GM12865 (cell line): ENCODE measurements at places on chromosomes 16 and 17.
A peak's percentile ranks its signal among the peaks of the same experiment; 100 is the strongest.

DNA sequence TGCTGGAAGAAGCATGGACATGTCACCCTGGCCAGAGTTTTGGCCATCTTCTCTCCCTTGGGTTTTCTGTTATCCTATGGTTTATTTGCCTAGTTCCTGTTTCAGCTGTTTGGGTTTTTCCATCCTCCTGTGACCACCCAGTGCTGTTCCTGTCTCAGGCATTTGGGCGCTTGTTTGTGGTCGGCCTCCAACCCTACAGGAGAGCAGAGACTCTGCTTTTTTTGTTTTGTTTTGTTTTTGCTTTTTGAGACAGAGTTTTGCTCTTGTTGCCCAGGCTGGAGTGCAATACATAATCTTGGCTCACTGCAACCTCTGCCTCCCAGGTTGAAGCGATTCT is 3.3 kb upstream of the ZC3H7A start:
- no peak for DNase-seq

GRCh38 chr17:67995570-67996263 is 552 bp downstream of the C17orf58 start:
- DNase-seq: no peak

DNA sequence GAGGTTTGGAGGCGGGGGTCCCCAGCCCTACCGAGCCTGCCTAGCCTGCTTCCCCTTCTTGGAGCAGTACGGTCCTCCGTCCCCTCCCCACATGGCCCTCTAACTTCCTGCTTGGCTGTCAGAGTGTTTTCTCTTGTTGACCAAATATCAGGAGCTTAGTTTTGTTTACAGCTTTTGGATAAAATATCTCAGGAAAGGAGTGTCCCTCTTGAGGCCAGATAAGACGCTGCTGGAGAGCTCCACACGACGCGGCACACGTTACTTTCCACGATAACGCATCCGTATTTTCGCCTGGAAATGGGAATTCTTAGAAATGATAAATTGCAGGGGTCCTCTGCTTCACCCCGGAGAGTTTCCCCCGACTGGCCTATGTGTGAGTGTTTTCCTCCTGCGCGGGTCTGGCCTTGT is 182.9 kb downstream of the MAF start:
- no peak for DNase-seq

- no peak for DNase-seq
Measured at GRCh38 chr16:49312389-49312985, 30.8 kb upstream of the CBLN1 start.

- peak; percentile 41 for DNase-seq
Measured at GRCh38 chr17:17913695-17914332, 58.4 kb downstream of the TOM1L2 start.

DNA sequence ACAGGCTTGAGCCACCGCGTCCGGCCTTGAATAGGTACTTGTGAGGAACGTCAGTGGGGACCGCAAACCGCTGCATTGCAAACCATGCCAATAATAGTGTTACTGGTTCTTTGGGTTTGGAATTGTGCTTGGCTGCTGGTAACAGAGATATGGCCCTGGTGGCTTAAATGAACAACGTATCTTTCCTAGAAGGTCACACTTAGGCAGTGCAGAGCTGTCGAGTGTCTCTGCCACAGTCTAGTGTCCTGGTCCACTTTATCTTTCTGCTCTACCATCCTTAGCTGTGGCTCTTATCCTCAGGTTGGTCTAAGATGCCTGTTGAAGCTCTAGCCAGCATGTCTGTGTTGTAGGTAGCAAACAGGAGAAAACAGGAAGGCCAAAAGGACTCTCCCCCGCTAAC is 262.1 kb downstream of the SNX29 start:
- DNase-seq: no peak

GRCh38 chr17:1179112-1179817 is 516 bp downstream of the ABR start:
- no peak for DNase-seq

GRCh38 chr16:78297066-78297666 is 197.7 kb downstream of the WWOX start:
- DNase-seq: no peak

GRCh38 chr16:11208916-11209665 is 46.9 kb downstream of the SOCS1 start:
- DNase-seq: peak; percentile 71

DNA sequence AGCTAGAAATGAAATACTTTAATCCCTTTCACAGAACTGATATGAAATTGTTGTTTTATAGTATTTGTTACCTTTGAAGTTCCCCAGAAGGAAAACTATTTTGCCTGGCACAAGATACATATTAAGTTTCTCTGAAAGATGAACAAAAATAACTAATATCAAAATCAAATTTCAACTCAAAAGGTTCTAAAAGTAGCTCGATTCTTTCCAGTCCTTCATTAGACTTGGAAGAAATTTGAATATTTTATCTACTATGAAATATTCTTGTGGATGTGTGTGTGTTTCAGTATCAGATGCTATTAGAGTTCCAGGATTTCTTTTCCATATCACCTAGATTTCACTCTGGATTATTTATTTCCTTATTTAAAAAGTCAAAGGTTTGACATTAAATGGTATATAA is 3.6 kb upstream of the AATF start:
- no peak for DNase-seq
